ENCODE measurements at places on chromosomes 11 and 22.

DNA sequence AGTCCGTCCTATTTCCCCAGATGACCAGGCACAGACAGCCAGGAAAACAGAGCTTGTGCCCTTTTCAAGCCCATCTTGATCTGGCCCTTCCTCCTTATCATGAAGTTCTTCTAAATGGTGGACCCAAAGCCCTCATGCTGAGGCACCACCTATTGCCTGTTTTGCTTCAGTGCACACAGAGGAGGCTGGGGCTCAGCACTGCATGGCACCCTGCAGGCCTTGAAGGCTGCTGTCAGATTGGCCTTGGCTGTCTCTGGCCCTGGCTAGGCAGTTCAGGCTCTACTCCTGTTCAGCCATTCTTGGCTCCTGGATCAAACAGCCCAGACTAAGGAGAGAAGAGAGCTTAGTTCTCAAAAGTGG, 49.2 kb downstream of the OTOG start:
- no peak for DNase-seq

- no peak for DNase-seq
Measured at GRCh38 chr22:48299801-48300200, 1527.9 kb downstream of the BRD1 start.

DNA sequence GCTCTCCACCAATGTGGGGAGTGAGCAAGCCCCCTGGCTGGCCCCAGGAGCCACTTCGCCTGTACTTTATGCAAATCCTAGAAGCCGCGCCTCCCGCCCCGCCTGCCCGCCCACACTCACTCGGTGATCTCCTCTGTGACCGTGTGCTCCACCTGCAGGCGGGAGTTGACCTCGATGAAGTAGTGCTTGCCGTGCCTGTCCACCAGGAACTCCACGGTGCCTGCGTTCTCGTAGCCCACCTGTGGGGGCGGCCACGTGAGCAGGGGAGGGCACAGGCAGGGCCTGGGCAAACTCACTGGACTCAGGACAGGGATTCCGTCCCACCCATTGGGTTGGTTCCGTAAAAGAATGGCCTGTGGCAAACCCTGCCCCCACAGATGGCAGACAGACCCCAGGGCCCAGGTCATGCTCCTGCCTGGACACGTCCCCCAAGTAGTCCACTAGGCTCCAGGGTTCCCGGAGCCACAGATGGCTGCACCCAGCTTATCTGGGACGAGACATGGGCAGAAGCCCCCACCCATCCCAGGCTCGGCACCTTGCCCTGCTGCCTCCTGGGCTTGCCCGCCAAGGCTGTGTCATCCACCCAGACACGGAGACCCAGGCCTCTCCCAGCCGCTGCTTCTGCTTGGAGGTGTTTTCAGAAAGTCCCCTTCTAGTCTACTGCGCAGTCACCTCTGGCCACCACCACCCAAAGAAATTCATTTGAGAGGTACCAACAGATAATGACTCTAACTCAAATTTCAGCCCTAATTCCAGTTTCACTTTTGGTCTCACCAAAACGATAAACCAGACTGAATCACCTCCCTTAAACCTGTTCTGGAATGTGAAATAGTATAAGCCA, 12.1 kb downstream of the LRFN4 start:
- no peak for DNase-seq

- DNase-seq: peak; percentile 53
Measured at GRCh38 chr11:406796-407650, 7.8 kb downstream of the SIGIRR start.

- no peak for DNase-seq
Measured at GRCh38 chr22:28742562-28742962, 723 bp downstream of the HSCB start.

DNA sequence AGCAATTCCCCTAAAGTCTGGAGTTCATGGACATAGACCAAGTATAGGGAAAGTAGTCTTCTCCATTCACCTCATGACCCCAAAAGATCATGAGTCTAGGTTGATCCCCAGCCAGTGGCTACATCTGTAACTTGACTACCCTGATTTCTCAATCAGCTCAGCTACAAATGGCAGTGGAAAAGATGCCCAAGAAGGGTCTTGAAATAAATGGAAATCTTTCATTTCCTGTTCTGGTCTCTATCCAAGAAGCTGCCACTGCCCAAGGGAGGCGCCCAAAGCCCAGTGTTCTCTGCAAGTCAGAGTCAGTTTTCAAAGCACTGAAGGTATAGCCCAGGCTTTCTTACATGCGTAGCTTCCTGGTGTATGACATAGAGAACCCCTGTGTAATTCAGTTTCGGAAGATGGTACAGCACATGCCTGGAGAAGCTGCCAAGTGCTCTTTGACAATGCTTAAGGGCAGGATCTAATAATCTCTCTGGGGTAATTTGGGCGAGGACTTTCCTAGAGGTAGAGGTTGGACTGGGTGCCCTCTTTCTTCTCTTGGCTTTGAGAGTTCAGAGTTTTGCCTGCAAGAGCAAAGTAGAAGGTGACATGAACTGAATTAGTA, 101.1 kb downstream of the ADAMTS15 start:
- DNase-seq: peak; percentile 56

DNA sequence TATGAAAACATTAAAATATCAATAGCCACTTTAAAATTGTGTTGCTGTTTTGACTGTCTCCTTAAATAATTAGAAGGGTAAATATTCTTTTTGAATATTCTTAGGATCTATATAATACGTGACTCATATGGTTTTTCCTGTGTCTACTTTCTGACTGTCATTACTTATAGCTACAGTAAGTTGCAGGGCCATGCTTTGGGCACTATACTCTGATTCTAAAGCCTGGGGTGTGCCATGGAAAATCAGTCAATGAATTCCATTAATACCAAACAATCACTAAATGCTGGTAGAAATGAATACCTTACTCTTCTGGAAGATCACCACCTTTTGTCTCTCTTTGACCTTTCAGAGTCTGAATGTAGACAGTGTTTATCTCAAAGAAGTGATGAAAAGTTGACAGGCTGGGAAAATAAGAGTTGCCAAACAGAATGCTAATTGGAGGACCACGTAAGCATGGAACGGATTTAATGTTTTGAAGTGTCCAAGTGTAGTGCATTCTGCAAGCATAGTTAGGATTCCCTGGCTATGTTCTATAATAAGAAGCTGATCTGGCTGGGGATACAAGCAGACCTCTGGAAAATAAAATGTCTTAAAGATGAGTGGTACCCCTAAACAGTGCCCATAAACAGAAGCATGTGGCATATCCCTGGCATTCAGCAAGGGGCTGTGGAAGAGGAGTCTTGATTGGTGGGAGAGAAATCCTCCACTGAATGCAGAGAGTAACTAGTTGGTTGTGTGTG, 16.8 kb downstream of the LUZP2 start:
- no peak for DNase-seq

GRCh38 chr22:20475115-20475436, 20.5 kb downstream of the KLHL22 start:
- no peak for DNase-seq

- DNase-seq: no peak
Measured at GRCh38 chr11:126363706-126364248, 8.3 kb downstream of the ST3GAL4 start.

GRCh38 chr11:34570584-34570983, 50.3 kb upstream of the EHF start:
- DNase-seq: no peak

- no peak for DNase-seq
Measured at GRCh38 chr11:15507592-15507991, 392.9 kb downstream of the INSC start.

DNA sequence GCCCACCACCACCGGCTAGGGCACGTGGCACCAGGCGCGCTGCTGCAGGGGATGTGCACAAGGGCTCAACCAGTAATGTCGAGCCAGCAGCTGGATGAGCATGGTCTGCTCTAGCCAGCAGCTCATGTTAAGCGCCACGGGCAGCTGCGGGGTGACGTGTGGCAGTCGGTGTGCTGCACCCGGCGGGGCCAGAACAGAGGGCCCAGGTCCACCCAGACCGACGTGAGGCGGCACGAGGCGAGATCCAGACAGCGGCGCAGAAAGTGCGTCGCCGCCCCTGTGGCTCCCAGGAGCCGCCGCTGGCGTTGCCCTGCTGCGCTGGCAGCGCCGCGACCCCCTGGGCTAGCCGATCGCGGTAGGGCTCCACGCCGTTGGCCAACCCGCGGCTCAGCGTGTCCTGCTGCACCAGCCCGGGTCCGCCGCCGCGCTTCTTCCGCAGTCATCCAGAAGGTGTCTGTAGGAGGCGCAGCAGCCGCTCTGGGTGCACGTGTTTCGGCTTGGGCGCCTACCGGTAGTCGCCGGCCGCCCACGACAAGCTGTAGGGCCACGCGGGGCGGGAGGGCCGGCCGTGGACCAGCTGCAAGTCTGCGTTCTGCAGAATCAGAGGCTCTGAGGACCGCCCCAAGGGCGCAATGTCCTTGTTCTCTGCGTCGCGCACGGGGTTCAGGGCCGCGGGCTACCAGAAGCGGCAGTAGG, 4.6 kb upstream of the GALR3 start:
- no peak for DNase-seq

GRCh38 chr11:71962428-71963038, 33.7 kb downstream of the RNF121 start:
- DNase-seq: peak; percentile 24
